T-helper 17 cell (primary cell): ENCODE measurements at places on chromosomes 12 and 14.

DNA sequence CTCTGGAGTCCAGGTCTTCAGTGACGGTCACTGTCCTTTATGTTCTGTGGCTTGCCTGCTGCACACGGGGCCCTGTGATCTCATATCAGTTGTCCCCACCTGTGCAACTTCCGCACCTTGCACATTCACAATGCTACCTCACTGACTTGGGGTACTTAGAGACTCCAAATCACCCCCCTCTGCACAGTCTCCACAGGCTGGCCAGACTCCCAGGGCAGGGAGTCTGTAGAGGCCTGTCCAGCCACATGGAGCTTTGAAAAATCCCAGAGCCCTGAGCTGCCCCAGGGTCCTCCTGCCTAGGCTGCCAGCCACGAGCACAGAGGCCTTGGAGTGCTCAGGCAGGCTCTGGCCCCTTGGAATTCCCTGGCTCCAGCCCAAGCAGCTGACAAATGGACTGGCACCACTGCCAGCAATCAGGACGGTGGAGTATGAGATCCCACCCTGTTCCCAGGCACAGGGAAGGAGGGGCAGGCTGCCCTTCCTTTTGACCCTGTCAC is 26.4 kb downstream of the CMKLR1 start:
- no peak overlapping the region for H3K27ac ChIP-seq
- peaks cover 18% of the 10 kb centered on the region for H3K27me3 ChIP-seq
- peaks cover 4% of the 10 kb centered on the region for H3K36me3 ChIP-seq

DNA sequence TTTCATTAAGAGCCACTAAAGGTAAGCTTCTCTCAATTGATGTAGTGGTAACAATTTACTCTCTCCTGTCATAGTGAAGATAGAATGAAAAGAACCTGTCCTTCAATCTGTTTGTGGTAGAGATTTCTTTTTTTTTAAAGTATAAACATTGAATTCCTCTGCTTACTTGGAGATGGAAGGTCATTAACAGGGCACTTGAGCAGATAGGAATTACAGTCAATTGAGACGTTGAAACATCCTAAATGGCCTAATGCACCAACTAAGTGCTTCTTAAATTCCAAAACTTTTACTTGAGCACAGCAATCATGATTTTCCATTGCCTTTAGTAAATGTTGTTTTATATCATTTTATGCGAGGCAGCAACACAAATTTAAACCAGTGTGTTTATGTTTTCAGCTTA is 241.4 kb downstream of the FOXG1 start:
- no peak for DNase-seq
- no peak overlapping the region for H3K4me3 ChIP-seq
- no peak overlapping the region for H3K27ac ChIP-seq
- no peaks in the 10 kb centered on the region for H3K36me3 ChIP-seq

DNA sequence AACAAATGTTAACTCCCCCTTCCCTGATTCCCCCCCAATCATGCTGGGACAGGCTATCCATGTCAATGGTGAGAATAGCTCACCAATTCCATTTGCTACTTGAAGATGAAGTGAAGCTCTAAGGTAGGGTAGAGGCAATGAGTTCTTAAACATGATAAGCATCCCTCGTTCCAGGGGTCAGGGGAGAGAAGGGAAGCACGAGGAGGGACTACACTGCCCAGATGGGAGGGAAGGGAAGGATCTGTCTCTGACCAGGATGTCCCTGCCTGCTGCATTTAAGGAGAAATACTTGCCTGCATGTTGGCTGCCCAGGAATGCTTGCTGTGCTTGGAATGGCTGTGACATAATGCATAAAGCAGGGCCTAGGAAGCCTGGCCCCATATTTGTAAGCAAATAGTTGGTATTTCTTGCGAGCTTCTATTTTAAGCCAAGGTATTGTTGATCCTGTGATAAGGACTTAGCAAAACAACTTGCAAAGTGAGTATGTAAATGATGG is 155.1 kb downstream of the CEP83 start:
- H3K4me1 ChIP-seq: peaks cover 10% of the 10 kb centered on the region
- no peak overlapping the region for H3K4me3 ChIP-seq

GRCh38 chr12:7503686-7504415 is at the start of gene CD163:
Gene CD163, minus strand, starts transcription at chr12:7503777. Its CDS starts 87 bp downstream, at chr12:7503690.
- peaks cover under 1% of the 10 kb centered on the region for H3K36me3 ChIP-seq
- no peak within 1 kb of the TSS for H3K27ac ChIP-seq
- peaks cover 37% of the 10 kb centered on the region for H3K27me3 ChIP-seq

DNA sequence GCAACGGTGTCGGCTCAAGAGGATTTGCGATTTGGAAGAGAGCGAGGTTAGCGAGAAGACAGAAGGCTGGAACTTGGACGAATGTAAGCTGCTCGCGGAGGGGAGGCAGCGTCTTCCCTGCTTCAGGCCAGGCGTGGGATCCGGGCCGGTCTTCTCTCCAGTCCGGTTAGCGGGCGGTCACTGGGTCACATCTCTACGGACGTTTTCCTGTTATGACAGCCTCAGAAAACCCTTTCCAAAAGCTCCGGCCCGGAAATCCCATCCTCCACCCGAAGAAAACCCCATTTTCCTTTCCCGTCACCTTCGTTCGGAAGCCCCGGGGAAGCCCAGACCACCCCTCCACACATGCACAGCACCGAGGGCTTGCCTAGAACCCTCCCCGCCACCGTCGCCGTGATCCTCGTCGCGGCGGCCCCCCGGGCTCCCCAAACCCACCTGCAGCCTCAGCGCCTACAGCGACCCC is 268 bp downstream of the NDUFB1 start:
- peak overlapping the region; percentile 99 for H3K27ac ChIP-seq
- no peak for DNase-seq
- peaks cover 5% of the 10 kb centered on the region for H3K36me3 ChIP-seq
- peak overlapping the region; percentile 98 for H3K4me3 ChIP-seq
- H3K4me1 ChIP-seq: peaks cover 28% of the 10 kb centered on the region

DNA sequence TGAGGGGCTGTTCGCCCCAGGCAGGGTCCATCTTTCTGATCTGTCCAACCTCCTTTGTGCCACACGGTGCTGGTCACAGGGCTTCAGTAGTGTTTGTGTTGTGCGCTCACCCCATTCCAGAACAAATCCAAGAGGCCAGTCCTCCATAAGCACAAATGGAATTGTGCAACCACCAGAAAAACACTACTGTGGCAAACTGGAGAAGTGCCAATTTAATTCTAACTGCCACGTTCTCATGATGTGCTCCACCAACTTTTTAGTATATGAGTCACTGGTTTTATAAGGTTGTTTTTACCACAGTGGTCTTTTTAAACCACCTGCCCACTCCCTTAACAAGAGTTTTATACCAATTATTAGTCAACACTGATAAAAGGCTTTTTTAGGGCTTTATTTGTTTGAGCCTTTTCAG is 380.2 kb downstream of the NAV3 start:
- DNase-seq: no peak
- H3K4me3 ChIP-seq: no peak overlapping the region
- H3K27me3 ChIP-seq: no peaks in the 10 kb centered on the region

DNA sequence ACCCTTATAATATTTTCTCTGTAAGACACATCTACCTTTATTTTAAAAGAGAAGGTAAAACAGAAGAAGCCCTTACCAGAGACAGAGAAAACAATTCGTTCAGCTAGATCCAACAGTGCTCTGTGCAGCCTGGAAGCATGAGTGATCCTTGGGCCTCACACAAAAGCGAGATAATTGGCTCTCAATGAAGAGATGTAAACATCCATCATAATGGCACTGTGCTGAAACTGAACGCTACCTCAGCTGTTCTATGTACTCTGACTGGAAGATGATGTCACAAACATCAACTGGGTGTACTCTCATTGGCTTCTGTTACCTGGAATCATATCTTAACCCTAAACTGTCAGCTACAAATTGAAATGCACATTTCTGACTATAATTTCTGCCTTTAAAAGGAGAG is at the start of gene MGAT4C:
Gene MGAT4C (minus strand): TSS at position 229 of the 400 bp plus-strand sequence.
- no peak for DNase-seq
- H3K4me3 ChIP-seq: no peak within 1 kb of the TSS
- H3K36me3 ChIP-seq: no peaks in the 10 kb centered on the region
- no peaks in the 10 kb centered on the region for H3K4me1 ChIP-seq

- H3K36me3 ChIP-seq: no peaks in the 10 kb centered on the region
- H3K27ac ChIP-seq: no peak overlapping the region
- H3K4me1 ChIP-seq: no peaks in the 10 kb centered on the region
- peaks cover 19% of the 10 kb centered on the region for H3K27me3 ChIP-seq
- H3K4me3 ChIP-seq: no peak overlapping the region
Observed at GRCh38 chr12:105935106-105935505, 203.6 kb downstream of the NUAK1 start.

- peaks cover 2% of the 10 kb centered on the region for H3K36me3 ChIP-seq
- peaks cover 8% of the 10 kb centered on the region for H3K27me3 ChIP-seq
- peaks cover 4% of the 10 kb centered on the region for H3K4me1 ChIP-seq
- no peak for DNase-seq
Observed at GRCh38 chr12:104873374-104873773, 84.7 kb downstream of the SLC41A2 start.

DNA sequence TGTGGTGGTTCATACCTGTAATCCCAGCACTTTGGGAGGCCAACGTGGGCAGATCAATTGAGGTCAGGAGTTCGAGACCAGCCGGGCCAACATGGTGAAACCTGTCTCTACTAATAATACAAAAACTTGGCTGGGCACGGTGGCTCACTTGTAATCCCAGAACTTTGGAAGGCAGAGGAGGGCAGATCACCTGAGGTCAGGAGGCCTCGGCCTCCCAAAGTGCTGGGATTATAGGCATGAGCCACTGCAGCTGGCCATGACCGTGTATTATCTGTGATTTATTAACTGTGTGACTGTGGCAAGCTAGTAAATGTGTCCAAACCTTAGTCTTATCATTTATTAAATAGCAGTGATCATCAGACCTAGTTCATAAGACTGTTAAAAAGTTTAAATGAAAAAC is 7.1 kb upstream of the ITPK1 start:
- no peak overlapping the region for H3K4me3 ChIP-seq
- peaks cover 3% of the 10 kb centered on the region for H3K4me1 ChIP-seq
- H3K27ac ChIP-seq: no peak overlapping the region

- no peak overlapping the region for H3K27ac ChIP-seq
- no peaks in the 10 kb centered on the region for H3K27me3 ChIP-seq
- no peaks in the 10 kb centered on the region for H3K36me3 ChIP-seq
- H3K4me3 ChIP-seq: peak overlapping the region; percentile 95
Observed at GRCh38 chr12:89349814-89350213, 2.5 kb downstream of the DUSP6 start.

DNA sequence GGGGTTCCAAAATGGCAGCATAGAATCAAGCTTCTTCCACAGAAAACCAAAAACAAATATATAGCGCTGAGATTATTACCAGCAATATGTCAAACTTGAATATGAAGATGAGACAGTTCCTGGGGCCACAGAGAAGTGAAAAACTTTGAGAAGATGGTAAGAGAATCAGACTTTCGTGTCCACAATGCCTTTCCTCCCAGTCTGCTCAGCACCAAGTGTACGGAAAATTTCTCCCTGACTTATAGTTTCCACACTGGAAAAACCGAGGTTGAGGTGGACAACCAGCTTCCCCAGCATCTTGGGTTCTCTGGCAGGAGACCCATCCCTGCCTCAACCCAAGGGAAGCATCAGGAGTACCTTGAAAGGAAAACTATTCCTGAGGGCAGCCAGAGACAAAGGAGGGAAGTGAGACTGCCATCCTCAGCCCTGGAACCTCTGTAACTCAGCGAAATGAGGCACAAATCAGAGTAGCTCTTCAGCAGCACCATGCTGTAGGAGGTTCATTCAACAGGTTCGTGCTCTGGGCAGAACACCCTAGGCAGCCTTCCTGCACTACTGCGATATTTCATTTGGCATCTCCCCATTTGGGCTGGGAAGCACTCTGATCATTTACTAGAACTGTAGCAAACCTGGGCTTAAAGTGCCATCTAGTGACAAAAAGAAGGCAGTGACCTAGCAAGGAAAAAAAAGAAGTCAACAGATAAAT is 52.4 kb upstream of the CAPRIN2 start:
- no peaks in the 10 kb centered on the region for H3K4me1 ChIP-seq
- no peak overlapping the region for H3K4me3 ChIP-seq
- H3K27me3 ChIP-seq: peaks cover 23% of the 10 kb centered on the region
- peaks cover 6% of the 10 kb centered on the region for H3K36me3 ChIP-seq
- DNase-seq: no peak
- H3K27ac ChIP-seq: no peak overlapping the region

- no peaks in the 10 kb centered on the region for H3K36me3 ChIP-seq
- DNase-seq: no peak
- peaks cover 4% of the 10 kb centered on the region for H3K27me3 ChIP-seq
- H3K27ac ChIP-seq: no peak overlapping the region
- no peak overlapping the region for H3K4me3 ChIP-seq
- peaks cover 12% of the 10 kb centered on the region for H3K4me1 ChIP-seq
Observed at GRCh38 chr12:131509701-131510100, 201.2 kb upstream of the SFSWAP start.

DNA sequence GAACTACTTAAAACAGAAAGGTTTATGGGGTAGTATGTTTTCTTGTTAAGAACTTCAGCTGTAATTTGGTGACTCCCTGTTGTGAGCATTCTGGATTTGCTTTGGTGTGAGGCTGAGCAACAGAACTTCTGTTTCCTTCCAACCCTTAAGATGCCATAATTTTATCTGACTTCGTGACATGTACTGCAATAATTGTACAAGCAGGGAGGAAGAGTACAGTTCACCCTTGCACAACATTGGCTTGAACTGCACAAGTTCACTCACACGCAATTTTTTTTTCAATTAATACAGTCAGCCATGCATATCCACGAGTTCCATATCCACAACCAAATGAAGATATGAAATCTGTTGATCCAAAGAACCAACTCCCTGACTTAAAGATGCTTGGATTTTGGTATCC is 42.9 kb upstream of the ANKS1B start:
- H3K4me3 ChIP-seq: no peak overlapping the region
- no peak overlapping the region for H3K27ac ChIP-seq
- H3K36me3 ChIP-seq: no peaks in the 10 kb centered on the region
- H3K27me3 ChIP-seq: no peaks in the 10 kb centered on the region

GRCh38 chr12:104466709-104467345 is 10.1 kb downstream of the CHST11 start:
- H3K27me3 ChIP-seq: no peaks in the 10 kb centered on the region
- no peak for DNase-seq
- H3K27ac ChIP-seq: peak overlapping the region; percentile 73
- no peaks in the 10 kb centered on the region for H3K36me3 ChIP-seq

DNA sequence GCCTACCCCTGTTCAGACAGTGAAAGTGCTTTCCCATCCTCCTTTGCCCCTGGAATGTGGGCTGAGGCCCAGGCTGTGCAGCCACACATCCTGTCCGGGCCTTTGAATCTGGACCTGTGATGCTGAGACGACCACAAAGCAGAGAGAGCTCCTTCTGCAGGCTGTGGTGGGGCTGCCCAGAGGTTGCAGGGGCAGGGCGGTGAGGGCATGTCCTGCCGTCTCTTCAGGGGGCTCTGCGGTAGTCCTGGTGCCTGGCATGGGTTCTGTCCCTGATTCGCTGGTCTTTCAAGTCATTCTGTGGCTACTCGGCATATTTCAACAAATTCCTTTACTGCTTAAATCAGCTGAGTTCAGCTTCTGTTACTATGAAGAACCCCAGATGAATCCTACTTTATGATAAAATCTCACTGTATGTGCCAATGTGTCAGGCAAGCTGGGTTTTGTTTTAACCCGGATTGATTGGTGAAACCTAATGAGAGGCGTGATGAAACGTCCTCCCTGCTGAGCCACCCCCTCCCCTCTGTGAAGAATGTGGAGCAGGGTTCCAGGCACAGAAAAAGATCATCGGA is 63.4 kb upstream of the DICER1 start:
- no peak for DNase-seq
- peaks cover 46% of the 10 kb centered on the region for H3K27me3 ChIP-seq
- no peaks in the 10 kb centered on the region for H3K4me1 ChIP-seq
- H3K27ac ChIP-seq: no peak overlapping the region
- no peak overlapping the region for H3K4me3 ChIP-seq

GRCh38 chr12:80892597-80893445 is 44.9 kb downstream of the LIN7A start:
- H3K4me1 ChIP-seq: no peaks in the 10 kb centered on the region
- H3K36me3 ChIP-seq: no peaks in the 10 kb centered on the region
- no peak overlapping the region for H3K4me3 ChIP-seq
